Activated T-cell treated with anti-CD3 and anti-CD28 coated beads, Interleukin-2, amount 50 U/mL, for 72 hours (primary cell): ENCODE measurements at places on chromosomes 16 and 17. TPM values are rescaled to one million over a fixed set of nuclear protein-coding genes. Genes with fewer than 3 reads are reported as not detected.

Gene TMIGD1
- not detected for total RNA-seq

Gene CCL3
- total RNA-seq: 79.6 TPM

Gene UBE2G1
- total RNA-seq: 64.3 TPM

Gene CDRT15L2
- total RNA-seq: not detected

Gene CALB2
- not detected for total RNA-seq

Gene TAT
- not detected for total RNA-seq

Gene GUCY2D
- not detected for total RNA-seq

Gene TMEM186
- 20.6 TPM for total RNA-seq

Gene TBC1D3K
- total RNA-seq: not detected

DNA sequence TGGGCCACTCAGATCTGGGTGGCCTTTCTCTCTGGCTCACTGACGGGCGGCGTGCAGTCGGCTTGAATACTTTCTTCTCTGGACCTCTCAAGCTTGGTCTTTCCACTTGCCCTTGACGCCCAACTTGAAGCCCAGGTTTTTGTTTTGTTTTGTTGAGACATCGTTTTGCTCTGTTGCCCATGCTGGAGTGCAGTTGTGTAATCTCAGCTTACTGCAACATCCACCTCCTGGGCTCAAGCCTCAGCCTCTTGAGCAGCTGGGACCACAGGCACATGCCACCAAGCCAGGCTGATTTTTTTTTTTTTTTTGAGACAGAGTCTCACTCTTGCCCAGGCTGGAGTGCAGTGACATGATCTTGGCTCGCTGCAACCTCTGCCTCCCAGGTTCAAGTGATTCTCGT is 22.7 kb upstream of the KIF19 start:
- no peaks in the 10 kb centered on the region for H3K36me3 ChIP-seq
- H3K27ac ChIP-seq: no peak overlapping the region
- DNase-seq: no peak
- H3K4me1 ChIP-seq: peaks cover 30% of the 10 kb centered on the region

DNA sequence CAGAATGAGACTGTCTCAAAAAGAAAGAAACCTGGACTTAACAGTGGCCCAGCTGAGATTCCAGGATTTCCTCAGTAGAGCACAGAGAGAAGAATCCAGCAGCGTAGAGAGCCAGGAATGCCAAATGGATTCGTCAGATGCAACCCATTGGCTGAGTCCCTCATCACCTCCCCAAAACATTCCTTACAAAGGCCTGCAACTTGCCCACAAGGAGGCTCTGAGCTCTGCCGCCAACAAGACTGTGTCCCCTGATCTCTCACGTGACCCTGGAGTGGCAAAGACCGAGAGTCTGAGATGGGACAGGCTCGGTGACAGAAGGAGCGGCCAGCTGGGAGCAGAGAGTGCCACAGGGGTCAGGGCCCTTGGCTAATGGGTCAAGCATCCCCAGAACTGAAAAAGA is 6.9 kb upstream of the CHMP6 start:
- no peak for DNase-seq
- H3K27me3 ChIP-seq: peaks cover 19% of the 10 kb centered on the region
- no peaks in the 10 kb centered on the region for H3K36me3 ChIP-seq
- no peak overlapping the region for H3K27ac ChIP-seq

DNA sequence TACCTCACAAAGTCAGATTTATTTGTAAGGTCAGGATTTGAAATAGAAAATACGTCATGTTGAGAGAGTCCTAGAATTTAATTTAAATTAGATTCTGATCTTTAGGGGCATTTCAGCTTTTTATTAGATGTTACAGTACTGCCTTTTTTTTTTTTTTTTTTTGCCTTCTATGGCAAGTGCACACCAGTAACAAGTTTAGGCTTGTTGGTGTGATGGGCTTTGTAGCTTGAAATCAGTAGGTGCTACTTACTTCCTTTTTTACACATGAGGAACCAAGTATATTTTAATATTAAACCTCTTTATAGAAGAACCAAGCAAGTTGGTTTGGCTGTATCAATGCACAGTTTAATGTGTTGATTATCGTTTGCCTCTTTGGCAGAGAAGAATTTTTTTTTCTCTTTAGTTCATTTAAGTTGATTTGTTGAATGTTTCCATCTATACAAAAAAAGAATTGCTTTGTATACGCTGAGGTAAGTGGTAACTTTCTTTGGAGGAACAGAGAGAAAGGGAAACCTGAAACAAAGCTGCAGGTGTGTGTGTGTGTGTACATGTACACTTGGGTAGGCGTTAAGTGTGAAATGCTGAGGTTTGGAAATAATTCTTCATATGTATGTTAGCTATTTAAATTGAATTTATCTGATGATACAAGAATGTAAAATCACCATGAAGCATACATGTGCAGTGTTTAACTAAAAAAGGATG is 15.7 kb downstream of the RBL2 start:
- peaks cover 63% of the 10 kb centered on the region for H3K4me1 ChIP-seq
- peaks cover 6% of the 10 kb centered on the region for H3K36me3 ChIP-seq
- H3K27ac ChIP-seq: no peak overlapping the region
- DNase-seq: no peak

- no peak overlapping the region for H3K27ac ChIP-seq
- peak overlapping the region; percentile 78 for H3K4me3 ChIP-seq
- H3K4me1 ChIP-seq: peaks cover 14% of the 10 kb centered on the region
- H3K36me3 ChIP-seq: no peaks in the 10 kb centered on the region
- peaks cover 7% of the 10 kb centered on the region for H3K27me3 ChIP-seq
Measured at GRCh38 chr16:58026139-58026704, 668 bp downstream of the MMP15 start.

DNA sequence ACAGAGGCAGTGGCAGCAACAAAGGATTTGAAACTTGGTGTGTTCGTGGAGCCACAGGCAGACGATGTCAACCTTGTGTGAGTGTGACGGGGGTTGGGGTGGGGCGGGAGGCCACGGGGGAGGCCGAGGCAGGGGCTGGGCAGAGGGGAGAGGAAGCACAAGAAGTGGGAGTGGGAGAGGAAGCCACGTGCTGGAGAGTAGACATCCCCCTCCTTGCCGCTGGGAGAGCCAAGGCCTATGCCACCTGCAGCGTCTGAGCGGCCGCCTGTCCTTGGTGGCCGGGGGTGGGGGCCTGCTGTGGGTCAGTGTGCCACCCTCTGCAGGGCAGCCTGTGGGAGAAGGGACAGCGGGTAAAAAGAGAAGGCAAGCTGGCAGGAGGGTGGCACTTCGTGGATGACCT is 25.5 kb downstream of the STH start:
- no peak overlapping the region for H3K4me3 ChIP-seq
- DNase-seq: no peak
- no peaks in the 10 kb centered on the region for H3K27me3 ChIP-seq
- no peak overlapping the region for H3K27ac ChIP-seq
- no peaks in the 10 kb centered on the region for H3K36me3 ChIP-seq
- peaks cover 21% of the 10 kb centered on the region for H3K4me1 ChIP-seq

GRCh38 chr16:81204798-81205680 is 33.5 kb upstream of the BCO1 start:
- peaks cover 9% of the 10 kb centered on the region for H3K27me3 ChIP-seq
- H3K4me3 ChIP-seq: no peak overlapping the region
- H3K4me1 ChIP-seq: no peaks in the 10 kb centered on the region
- no peak overlapping the region for H3K27ac ChIP-seq
- no peaks in the 10 kb centered on the region for H3K36me3 ChIP-seq

GRCh38 chr16:50774960-50775359 is 33.1 kb downstream of the CYLD start:
- peaks cover 61% of the 10 kb centered on the region for H3K36me3 ChIP-seq
- H3K27ac ChIP-seq: no peak overlapping the region
- peaks cover 82% of the 10 kb centered on the region for H3K4me1 ChIP-seq
- no peaks in the 10 kb centered on the region for H3K27me3 ChIP-seq

DNA sequence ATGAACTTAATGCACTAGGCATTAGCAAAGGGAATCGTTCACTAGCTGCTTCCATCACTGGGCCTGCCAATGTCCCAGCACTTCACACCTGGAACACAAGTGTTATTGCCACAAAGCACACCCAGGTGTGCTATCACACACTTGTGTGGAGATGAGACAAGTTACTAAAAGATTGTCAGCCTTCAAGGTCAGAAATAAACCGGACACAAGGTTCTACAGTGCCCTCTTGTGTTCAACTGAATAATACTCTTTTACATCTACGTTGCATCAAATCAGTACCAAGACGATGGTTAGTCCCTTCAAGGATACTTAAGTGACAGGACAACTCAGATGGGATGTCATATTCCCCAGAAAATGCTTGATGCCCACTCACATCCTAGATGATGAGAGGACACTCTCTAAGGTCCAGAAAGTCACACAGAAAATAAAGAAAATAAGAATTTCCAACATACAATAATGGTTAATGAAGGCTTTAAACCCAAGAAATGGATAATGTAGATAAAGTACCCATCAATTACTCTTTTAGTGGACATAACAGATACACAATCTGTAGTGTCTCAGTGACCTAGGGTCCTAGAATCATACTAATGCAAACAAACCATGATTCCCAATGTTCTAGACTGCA is 16.4 kb upstream of the GLG1 start:
- no peaks in the 10 kb centered on the region for H3K27me3 ChIP-seq
- H3K4me3 ChIP-seq: no peak overlapping the region
- peaks cover 12% of the 10 kb centered on the region for H3K36me3 ChIP-seq
- no peak overlapping the region for H3K27ac ChIP-seq

- H3K4me3 ChIP-seq: no peak overlapping the region
- H3K27me3 ChIP-seq: peaks cover 11% of the 10 kb centered on the region
- no peak for DNase-seq
- no peaks in the 10 kb centered on the region for H3K4me1 ChIP-seq
- no peak overlapping the region for H3K27ac ChIP-seq
Measured at GRCh38 chr17:13635951-13636350, 34.2 kb upstream of the HS3ST3A1 start.

DNA sequence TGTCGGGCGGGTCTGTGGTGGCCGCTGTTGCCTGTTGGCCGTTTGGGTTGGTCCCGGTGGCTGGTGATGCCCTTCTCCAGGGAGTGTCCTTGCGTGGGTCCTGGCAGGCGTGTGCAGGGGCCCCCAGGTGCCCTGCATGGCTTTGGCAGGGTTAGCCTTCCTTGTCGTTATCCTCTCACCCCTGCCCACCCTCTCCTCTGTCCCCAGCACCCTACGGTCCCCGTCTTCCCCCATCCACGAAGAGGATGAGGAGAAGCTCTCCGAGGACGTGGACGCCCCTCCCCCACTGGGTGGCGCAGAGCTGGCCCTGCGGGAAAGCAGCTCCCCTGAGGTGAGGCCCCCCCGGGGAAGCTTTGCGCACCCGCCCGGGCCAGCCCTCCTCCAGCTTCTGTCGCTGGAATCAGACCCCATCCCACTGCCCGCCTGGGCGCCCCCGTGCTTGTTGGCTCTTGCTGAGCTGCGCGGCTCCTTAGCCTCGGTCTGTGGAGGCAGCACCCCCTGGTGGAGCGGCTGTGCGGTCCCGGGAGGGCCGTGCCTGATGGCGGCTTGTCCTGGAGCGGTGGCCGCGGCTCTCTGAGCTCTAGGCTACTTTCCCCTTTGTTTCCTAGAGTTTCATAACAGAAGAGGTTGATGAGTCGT is 10.6 kb upstream of the NUDT16L1 start:
- no peak overlapping the region for H3K27ac ChIP-seq
- no peak overlapping the region for H3K4me3 ChIP-seq
- DNase-seq: peak; percentile 55
- peaks cover 7% of the 10 kb centered on the region for H3K36me3 ChIP-seq

- no peak overlapping the region for H3K27ac ChIP-seq
- no peaks in the 10 kb centered on the region for H3K36me3 ChIP-seq
- no peak overlapping the region for H3K4me3 ChIP-seq
- H3K27me3 ChIP-seq: peaks cover 5% of the 10 kb centered on the region
- no peak for DNase-seq
Measured at GRCh38 chr17:43615330-43616028, 46.2 kb downstream of the MEOX1 start.
